ENCODE measurements at places on chromosomes 12 and 14.
A peak's percentile ranks its signal among the peaks of the same experiment; 100 is the strongest.

- peak; percentile 60 for DNase-seq
Measured at GRCh38 chr12:99154216-99154982, 493.2 kb upstream of the GARIN6 start.

DNA sequence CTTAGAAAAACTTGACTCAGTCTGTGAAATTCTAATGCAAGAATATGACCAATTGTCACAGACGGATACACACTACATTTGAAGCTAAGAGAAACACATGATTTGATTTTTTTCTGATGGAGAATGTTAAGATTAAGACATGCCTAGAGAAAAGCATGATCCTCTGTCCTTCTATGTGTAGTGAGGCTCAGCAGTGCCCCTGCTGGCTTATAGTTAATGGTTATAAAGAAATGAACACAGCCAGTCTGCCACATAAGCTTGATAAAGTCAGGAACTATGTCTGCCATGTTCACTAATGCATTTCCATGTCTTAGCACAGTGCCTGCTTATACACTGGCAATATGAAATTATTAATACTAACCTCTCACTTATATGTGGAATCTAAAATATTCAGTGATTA lies 168.1 kb upstream of the DAAM1 start:
- no peak for DNase-seq

DNA sequence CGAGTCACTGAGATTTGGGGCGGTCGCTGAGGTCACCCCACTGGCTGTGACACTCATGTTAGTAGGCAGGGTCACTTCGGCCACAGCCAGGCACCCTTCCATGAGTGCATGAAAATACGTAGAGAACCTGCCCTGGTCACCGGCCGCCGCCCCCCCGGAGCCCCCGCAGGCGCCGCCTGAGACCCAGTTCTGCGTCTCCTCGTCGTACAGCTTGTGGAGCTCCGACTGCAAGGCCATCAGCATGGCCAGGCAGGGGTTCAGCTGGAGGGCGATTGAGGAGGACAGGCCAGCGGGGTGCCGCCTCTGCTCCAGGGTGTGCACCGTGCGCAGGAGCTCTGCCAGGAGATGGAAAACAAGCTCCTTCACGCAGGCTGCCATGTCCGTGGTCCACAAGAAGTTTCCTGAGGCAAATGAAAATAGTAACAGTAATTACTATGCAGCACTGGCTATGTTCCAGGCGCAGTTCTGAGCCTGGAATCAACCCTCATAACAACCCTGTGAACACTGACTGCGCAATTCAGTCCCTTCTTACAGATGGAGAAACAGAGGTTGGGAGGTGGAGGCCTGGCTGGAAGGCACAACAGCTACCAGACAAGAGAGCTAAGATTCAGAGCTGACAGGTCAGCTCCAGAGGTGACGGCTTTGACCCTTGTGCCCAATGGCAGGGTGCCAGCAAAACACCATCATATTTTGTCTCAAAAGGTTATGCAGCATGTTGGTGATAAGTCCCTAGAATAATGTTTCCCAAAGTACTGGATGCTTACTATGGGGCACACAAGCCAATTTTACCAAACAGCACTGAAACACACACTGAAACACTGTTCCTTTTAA lies 59.9 kb downstream of the TRAFD1 start:
- DNase-seq, result no peak

DNA sequence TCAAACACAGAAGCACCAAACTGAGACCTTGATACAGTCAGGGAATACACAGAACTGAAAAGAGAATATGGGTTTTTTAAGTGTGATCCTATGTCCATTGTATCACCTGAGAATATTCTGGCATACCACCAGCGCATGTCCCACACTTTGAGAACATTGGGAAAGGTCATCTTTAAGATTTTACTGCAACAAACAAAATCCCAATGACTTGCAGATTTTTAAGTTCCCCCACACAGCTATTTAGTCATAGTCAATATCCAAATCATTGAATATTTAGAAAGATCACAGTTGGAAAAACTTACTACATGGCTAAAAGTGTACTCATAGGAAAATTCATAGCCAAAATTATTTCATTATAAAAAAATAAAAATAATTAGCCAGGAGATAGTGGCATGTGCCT lies 54.5 kb downstream of the TRPV4 start:
- no peak for DNase-seq

DNA sequence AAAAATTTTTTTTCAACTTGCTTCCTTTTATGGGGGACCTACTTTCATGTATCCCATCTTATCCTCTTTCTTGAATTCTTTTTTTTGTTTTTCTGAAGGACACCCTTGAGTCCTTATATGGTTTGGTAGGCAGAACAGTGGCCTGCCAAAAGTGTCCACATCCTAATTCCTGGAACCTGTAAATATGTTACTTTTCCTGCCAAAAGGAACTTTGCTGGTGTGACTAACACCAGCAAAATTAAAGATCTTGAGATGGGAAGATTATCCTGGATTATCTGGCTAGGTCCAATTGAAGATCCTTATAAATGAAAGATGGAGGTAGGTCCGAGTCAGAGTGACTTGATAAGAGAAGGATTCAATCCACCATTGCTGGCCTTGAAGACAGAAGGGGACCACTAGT lies 5.3 kb downstream of the NUBPL start:
- DNase-seq, result no peak

- DNase-seq, result peak; percentile 44
Measured at GRCh38 chr14:24806061-24806678, 172.2 kb upstream of the GZMB start.

DNA sequence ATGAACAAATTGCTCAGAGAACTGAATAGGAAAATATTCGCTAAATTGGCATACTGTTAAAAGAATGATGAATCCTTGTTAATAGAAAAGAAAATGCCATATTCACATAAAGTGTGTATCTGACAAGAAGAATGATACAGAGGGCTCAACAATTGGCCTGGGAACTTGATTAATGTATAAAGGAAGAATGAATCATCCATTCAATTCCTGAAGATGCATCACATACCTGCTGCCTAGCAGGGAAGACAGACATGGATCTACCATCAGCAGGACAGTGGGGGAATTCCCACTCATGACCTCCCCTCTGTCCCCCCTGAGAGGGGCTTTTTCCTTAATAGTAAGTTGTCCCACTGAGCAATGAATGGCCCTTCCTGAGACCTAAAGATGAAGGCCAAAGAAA lies 13.5 kb downstream of the PTPN21 start:
- DNase-seq, result no peak

- no peak for DNase-seq
Measured at GRCh38 chr12:74319886-74320285, 217.7 kb upstream of the ATXN7L3B start.

DNA sequence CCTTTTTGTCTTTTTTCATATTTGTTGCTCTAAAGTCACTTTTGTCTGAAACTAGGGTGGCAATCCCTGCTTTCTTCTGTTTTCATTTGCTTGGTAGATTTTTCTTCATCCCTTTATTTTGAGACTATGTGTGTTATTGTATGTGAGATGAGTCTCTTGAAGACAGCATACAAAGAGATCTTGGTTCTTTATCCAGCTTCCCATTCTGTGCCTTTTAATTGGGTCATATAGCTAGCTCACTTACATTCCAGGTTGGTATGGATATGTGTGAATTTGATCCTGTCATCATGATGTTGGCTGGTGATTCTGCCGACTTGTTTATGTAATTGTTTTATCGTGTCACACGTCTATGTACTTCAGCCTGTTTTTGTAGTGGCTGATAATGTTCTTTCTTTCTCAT lies 267.7 kb upstream of the MGAT4C start:
- no peak for DNase-seq

DNA sequence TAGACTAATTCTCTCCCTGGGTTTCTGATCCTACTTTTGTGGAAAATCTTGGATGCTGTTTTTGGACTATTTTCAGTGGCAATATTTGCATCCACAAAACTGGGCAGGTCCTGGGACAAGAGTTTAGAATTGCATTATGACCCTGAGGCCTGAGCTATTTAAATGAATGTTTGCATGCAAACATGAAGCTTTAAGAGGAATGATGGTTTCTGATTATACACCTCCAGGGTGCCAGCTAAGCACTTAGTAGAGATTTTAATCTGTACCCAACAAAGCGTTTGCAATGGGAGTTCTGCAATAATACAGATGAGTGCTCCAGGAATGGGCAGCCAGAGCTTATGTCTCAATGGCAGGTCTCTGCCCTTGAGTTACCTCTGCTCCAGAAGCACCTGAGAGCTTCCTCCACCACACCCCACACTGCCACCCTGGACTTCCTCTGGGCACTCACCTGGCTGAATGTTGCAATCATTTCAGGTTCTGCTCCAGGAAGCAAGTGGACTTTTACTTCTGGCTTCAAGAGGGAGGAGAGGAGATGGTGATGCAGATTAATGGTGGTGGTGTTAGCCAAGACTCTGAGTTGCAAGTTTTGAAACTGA lies 6.0 kb upstream of the SPTLC2 start:
- no peak for DNase-seq

DNA sequence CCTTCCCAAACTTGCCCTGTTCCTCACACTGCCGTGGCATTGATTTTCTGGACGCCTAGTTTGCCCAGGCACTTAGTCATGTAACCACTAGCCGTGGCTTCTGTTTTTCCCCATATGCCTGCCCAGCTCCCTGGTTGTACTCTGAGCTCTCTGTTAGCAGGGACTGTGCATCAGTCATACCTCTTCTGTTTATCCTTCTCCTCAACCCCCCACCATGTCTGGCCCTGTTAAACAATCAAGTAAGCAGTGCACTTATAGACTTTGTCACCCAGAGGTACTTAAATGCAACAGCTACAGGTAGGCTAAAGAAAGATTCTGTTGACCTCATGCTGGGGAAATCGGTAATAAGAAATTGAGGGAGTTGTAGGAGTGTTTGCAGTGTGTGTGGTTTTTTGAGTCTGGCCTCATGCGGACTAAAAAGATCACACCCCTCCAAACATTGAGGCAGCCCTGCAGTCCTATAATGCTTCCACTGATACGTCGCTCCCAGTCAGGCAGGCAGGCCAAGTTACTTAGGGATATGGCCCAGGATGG lies 17.0 kb downstream of the UBE3B start:
- DNase-seq, result no peak

Measured in right kidney (tissue), 9 donors.